ENCODE measurements at places on chromosomes 4 and X.

DNA sequence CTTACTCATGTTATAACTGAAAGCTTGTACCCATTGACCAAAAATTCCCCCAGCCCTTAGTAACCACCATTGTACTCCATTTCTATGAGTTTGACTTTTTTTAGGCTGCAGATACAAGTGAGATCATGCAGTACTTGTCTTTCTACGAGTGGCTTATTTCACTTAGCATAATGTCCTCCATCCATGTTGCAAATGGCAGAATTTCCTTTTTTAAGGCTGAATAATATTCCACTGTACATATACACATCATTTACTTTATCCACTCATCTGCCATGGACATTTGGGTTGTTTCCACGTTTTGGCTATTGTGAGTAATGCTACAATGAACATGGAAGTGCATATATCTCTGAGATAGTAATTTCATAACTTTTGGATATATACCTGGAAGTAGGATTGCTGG is 10.4 kb downstream of the RBM3 start:
- DNase-seq: no peak

DNA sequence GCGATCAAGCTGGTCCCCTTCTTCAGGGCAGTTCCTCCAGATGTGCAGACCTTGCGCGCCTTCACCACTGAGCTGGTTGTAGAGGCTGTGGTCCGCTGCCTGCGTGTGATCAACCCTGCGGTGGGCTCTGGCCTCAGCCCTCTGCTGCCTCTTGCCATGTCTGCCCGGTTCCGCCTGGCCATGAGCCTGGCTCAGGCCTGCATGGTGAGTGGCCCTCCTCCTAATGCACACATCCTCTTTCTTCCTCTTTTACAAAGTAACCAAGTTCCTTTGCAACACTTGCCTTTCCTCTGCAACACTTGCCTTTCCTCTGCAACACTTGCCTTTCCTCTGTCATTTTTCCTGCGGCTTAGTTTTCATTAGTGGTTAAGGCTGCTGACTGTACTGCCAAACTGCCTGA is 1.8 kb downstream of the CCDC22 start:
- DNase-seq: no peak

DNA sequence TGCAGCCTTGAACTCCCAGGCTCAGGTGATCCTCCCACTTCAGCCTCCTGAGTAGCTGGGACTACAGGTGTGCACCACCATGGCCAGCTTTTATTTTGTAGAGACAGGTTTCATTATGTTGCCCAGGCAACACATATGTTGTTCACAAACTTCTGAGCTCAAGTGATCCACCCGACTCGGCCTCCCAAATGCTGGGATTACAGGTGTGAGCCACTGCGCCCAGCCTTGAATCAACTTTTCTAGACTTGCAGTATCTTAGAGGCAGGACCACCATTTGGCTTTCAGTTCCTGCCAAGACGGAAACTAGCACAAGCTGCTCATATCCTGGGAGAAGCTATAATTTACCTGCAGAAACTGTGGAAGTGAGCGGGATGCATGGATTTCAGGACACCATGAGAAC is 19.9 kb downstream of the NAT8L start:
- no peak for DNase-seq

GRCh38 chr4:94650690-94651089 is 107.1 kb upstream of the BMPR1B start:
- no peak for DNase-seq

DNA sequence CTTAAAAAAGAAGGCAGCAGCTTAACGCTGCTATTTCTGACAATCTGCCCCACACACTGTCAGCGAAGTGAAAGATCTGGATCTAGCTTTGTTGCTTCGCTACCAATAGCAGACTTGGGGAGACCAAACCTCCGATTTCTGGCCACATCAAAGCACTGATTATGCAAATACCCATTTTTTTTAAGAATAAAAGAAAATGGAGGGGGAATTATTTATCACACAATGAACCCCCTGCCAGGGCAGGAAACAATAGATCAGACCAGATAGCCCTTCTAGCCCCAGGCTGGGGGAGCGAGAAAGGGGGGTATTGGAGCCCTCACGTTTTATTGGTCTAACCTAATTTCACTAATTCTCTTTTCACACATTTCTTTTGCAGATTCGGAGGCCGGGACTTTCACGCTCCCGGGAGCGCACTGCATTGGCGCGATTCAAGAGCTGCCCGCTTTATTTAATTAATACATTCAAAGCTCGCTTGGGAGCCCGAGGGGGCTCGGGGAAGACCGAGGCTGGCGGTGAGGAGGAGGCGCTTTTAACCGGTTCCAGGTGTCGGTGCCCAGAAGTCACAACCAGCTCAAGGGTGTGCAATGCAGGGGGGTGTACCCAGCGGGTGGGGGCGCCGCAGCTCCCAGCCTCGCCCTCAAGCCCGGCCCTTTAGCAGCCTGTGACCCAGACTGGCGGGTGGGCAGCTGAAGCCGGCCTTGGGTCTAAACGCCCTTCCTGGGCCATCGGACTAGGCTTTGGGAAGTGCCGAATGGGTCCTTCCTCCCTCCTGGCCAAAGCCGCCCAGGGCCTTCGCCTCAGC is 5.5 kb downstream of the NEUROG2 start:
- DNase-seq: no peak

- DNase-seq: no peak
These were observed 167.2 kb upstream of the WDR1 start for GRCh38 chr4:10283761-10284160.

DNA sequence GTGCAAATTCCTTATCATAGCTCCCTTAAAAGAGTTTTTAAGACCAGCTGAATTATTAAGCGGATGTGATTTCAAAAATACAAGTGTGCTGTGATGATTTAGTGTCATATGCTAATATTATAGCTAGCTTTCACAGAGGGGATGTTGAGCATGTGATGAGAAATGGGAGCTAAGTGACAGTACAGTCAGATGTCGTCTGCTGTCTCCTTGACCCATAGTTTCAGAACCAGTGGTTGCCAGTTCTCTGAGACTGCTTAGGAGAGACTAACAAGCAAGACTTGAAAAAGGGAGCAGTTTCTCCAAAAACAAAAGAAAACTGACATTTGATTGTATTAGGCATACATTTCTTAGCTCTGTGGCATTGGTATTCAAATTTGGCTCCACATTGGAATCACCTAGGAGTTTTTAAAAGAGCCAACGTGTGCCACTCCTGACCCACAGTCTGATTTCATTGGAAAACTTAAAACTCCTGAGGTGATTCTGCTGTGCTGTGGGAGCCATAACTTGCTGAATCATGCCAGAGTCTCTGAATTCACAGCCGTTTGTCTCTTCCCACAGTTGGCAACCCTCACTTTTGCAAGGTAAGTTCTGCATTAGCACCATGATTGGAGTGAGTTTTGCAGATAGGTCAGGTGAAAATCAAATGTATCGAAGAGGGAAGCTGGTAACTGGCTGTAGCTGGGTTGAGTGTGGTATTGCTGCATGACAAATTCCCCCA is 20.3 kb downstream of the FUNDC2 start:
- DNase-seq: no peak

- DNase-seq: no peak
These were observed 90.7 kb upstream of the GPC3 start for GRCh38 chrX:134075894-134076718.

DNA sequence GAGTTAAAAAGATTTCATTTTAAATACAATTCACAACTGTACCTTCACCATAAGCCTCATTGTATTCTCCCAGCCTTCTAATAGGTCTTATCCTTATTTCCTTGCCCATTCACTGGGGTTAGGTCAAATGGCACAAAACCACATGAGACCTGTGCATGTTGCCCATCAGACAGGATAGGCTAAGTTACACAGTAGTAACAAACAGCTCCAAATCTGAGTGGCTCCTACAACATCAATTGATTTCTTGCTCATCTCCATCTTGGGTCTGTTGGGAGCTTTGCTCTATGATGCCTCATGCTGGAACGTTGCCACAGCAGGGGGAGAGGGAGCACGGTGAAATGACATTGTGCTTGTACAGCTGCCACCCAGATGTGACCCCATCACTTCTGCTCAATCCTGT is 70.6 kb downstream of the DHX15 start:
- no peak for DNase-seq

DNA sequence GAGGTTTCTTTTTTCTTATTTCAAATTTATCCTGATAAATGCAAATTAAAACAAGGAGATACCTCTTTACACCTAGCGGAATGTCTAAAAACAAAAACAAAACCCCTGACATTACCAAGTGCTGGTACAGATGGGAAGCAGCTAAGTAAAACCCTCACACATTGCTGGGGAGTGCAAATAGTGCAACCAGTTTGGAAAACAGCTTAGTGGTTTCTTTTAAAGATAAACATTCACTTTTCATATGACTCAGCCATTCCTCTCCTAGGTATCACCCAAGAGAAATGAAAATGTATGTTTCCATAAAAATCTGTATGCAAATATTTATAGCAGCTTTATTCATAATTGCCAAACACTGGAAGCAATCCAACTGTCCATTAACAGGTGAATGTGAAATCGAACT is 84.1 kb upstream of the HELT start:
- no peak for DNase-seq

- no peak for DNase-seq
These were observed 15.8 kb downstream of the TRPC5 start for GRCh38 chrX:112066813-112067212.

DNA sequence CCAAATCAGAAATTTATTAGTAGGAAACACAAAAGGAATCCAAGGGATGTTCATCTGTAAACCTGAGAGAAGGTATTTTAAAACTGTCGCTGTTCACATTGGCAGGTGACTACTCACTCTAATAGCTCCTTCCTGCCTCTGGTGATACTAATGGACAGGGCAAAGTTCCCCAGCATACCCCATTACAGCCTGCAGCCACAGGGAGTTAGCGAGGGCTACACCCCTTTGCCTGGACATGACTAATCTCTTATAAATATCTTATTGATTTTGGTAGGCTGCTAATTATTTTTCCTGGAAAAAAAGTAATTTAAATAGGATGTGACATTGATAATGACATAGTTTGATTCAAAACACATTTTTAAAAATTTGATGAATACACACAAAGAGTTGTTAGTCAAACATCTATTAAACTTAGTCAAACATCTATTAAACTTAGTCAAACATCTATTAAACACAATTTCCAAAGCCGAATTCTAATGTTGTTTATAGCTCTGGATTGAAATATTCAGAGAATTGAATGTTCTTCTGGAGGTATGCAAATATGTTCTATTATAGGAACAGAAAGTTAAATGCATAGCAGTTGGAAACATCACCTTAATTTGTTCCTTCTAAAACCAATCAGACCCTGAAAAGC is 83.0 kb upstream of the CBR4 start:
- DNase-seq: no peak

GRCh38 chr4:41012293-41012692 is 202.0 kb downstream of the APBB2 start:
- no peak for DNase-seq

- DNase-seq: no peak
These were observed 121.4 kb downstream of the NHS start for GRCh38 chrX:17496407-17496806.

DNA sequence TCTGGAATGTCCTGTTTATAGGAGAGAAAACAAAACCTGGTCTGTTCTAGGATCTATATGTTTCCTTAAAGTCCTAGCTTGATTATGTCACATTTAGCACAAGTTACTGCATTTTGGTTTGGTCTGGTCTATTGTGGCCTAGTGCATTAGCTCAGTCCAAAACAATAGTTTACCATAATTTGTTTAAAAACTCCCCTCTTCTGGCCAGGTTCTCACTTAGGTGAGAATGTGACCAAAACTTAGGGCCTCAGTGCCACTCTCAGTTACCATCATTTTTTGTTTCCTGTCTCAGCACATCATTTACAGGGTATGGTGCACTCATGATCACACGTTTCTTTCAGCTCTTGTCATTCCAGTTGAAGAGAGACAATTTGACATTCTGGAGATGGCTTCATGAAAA is 378.5 kb downstream of the KLHL4 start:
- DNase-seq: no peak

- no peak for DNase-seq
These were observed 98.3 kb upstream of the ATOH1 start for GRCh38 chr4:93730251-93730650.

DNA sequence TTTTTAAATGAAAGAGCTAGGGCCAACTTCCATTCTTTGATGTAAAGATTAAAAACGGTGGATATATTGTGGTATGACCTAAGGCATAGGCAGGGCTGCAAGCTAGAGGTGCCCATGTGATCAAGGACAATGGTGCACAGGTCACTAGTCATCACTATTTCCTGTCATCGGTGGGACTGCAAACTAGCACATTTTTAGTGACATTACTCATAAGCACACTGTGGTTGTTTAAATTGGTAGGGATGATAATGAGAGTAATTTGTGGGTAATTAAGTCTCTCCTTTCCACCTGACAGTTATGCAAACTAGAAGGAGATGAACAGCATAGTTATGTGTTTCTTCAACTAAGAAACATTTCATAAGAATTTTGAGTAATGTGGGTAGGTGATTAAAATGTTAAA is 85.4 kb downstream of the GPRIN3 start:
- DNase-seq: no peak

DNA sequence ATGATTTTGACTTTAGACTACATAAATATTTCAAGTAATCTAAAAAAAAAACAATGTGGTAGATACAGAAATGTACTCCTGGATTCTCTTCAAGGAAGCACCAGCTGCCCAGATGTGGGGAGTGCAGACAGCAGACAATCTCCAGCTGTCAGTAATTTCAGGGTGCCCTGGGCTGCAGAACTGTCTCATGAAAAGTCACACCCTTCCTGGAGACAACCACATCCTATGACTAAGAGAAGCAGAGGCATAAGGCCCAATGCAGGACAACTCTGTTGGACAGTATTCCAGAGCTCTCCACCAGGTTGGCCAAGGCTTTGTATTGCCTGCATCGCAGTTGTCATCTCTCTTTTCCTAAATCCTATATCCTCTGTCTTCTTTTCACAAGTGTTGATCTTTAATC is 34.4 kb upstream of the BLTP1 start:
- DNase-seq: no peak

All from vagina (tissue), 2 donors.